ENCODE measurements at places on chromosomes 7 and 10. TPM values are rescaled to one million over a fixed set of nuclear protein-coding genes. Genes with fewer than 3 reads are reported as not detected.

Gene PRKCQ
- polyA plus RNA-seq, result 0.60 TPM

Gene NEUROD6
- not detected for polyA plus RNA-seq

GRCh38 chr10:74882831-74883230, 56.4 kb downstream of the KAT6B start:
- no peak for DNase-seq

- DNase-seq, result no peak
Measured at GRCh38 chr10:60497364-60497763, 107.7 kb upstream of the ANK3 start.

DNA sequence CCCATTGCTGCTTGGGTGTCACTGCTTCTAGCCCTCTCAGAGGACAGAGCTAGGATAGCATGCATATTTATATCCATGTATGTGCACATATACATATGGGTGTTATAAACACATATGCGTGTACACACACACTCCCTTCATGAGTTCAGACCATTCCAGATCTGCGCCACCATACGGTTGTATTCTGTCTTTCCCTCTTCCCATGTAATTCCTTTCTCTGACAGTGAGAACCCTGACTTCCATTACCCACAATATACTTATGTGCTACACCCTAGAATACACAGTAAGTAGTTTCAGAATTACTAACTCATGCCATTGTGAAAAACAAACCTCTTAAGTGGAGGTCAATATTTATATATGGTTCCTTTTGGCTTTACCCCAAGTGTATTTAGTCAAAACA, 116.6 kb upstream of the SAMD8 start:
- no peak for DNase-seq

DNA sequence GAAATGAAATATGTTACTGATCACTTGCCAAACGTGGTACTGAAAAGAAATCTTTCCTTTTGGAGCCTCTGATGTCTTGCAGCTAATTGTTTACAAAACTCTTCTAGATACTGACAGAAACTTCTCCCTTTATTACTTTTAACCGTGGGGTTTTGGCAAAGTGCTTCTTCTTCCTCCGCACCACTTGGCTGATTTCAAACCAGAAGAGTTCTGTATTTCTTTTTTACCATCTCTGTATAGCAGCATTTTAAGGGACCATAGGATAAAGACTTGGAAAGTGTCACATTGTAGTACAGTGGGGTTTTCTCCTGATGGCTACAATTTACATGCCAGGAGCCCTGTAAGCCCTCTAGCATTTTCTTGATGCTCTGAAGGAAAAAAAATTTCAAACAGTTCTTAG, 21.9 kb upstream of the CREB5 start:
- no peak for DNase-seq

DNA sequence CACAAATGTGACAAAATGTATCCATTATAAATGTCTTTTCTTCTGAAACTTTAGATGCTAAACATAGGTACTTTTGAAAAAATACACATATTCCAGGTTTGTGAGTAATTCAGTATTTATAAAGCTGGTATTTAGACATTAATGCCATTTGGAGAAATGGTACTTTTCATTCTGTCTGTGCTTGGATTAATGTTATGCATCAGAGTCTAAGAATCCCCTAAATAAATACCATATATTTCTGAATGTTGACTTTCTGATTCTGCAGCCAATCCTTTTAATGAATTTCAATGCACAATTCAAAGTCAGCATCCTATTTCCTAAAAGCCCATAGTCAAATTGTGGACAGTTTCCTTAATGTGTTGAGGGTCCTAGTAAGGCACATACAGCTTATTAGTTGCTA, 145.0 kb downstream of the DKK1 start:
- no peak for DNase-seq

All from sigmoid colon (tissue), 7 donors.